ENCODE measurements at places on chromosomes 12 and 14.

DNA sequence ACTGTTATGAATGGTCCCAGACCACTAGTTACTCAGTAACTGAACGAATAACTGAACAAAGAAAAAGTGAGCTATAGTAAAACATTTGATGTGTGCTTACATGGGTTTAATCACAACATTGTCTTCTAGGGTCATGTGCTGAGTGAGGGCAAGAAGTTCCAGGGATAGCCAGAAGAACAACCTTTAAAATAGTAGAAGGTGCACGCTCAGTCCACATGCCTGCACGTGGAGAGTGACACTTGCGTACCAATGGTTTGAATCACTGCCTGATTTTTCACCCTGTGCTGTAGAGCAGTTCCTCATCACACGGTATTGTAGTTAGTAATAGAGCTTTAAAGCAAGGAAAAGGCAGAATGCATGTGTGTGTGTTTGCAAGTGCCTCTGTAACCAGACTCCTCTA is 224.2 kb downstream of the EGLN3 start:
- no peak for DNase-seq

DNA sequence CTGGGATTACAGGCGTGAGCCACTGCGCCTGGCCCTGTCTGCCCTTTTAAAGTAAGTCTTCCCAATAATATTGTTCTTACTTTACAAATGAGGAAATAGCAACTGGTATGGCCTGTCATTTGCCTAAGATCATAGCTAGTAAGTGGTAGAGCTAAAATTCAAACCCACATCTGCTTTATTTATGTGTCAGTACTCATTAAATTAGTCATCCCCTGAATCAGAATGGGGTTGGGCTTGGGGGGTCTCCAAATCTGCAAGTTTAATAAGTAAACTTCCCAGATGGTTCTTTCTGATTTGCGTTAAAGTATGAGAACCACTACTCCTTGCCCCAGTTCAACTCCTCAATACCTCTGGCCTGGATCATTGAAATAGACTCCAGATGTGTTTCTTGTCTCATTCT is 96.2 kb downstream of the FAR2 start:
- peak; percentile 24 for DNase-seq

DNA sequence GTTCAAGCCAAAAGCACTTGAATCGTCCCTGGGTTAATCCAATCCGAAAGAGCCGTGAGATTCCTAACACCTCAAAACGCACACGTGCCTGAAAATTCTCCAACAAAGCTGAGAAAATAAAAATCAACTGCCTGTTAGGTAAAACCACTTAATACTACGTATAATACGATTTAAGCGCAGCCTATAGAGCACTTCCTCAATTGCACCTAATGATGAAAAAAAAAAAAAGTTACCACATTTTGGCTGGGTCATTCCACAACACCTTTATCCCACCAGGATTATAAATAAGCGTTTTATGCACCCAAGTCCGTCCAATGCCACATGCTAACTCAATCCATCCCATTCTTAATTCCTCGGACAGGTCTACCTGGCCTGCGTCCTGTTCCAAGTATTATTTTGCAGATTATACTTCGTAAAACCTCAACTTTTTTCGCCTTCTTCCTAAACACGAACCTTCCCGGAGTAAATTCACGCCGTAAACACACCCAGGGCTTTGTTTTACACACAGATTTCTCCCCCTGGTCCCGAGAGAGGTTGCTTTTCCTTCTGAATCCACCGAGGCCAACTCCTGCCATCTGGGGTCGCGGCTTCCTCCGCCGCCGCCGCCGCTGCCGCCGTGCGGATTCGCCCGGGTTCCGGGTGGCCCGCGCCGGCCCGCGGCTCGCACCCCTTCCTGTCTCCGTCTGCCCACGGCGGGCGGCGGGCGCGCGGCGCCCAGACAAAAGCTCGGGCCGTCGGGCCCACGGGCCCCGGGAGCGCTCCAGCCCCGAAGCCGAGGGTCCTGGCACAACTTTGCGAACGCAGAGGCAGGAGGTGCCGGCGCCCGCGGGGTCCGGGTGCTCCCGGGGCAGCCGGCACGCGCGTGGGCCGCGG is 66.2 kb downstream of the RNF34 start:
- DNase-seq, result peak; percentile 15

- DNase-seq, result no peak
Observed at GRCh38 chr14:81406863-81407262, 6.7 kb upstream of the STON2 start.

DNA sequence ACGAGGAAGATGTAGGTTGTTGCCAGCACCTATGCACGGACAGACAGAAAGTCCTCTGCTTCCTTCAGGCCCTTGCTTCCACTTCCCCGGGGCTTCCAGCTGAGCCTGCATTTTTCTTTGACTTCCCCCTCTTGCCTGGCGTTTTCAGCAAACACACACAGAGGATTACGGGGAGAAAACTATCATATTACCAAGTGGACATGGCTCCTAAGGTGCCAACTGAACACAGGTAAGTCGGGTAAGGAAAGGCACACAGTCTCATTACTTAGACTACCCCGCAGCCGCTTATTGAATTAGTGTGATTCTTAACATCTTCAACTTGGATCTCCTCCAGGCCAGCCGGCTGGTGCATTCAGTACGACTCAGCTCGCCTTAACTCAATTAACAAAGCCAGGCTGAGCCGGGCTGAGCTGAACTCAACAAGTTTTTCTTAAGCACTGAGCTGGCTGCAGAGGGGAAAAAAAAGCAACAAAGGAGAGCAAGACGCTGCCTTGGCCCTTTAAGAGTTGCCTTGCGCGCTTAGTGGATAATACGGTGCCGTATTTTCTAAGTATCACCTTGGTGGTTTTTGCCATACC is 19.2 kb upstream of the MAP1LC3B2 start:
- peak; percentile 51 for DNase-seq

DNA sequence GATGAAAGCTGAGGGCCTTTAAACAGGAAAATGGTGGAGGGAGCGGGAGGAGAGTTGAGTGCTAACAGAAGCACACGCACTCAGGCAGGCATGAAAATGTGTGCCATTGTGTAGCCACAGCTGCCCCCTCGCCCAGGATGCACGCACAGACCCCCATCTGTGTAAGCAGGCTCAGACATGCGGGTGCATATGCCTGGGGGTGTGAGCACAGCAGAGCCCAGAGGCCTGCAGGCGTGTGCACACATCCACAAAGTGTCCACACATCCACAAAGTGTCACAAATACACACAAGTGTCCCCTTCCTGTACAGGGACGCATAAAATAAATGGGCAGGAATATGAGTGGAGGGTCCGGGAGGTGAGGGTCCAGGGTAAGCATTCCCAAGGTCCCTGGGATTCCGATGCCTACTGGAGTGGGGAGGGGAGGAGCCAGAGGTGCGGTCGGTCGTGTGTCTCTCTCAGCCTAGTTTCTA is 805 bp upstream of the KRT7 start:
- no peak for DNase-seq

- DNase-seq, result no peak
Observed at GRCh38 chr12:29703528-29703927, 80.2 kb downstream of the TMTC1 start.

- DNase-seq, result peak; percentile 67
Observed at GRCh38 chr12:14854586-14855183, 11.4 kb upstream of the ART4 start.

DNA sequence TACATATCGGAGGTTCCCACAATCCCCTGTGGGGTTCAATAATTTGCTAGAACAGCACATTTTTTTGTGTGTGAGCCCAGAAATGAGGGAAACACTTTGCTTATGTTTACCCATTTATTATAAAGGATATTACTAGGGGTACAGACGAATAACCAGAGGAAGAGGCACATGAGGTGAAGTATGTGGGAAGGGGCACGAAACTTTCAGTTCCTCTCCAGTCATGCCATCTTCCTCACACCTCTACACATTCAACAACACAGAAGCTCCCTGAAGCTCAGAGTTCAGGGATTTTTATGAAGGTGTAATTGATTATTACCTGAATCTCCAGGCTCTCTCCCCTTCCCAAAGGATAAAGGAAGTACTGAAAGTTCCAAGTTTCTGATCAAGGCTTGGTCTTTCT is 30.2 kb upstream of the DYRK2 start:
- DNase-seq, result no peak
